ENCODE measurements at places on chromosomes 5 and 9.
A peak's percentile ranks its signal among the peaks of the same experiment; 100 is the strongest.

DNA sequence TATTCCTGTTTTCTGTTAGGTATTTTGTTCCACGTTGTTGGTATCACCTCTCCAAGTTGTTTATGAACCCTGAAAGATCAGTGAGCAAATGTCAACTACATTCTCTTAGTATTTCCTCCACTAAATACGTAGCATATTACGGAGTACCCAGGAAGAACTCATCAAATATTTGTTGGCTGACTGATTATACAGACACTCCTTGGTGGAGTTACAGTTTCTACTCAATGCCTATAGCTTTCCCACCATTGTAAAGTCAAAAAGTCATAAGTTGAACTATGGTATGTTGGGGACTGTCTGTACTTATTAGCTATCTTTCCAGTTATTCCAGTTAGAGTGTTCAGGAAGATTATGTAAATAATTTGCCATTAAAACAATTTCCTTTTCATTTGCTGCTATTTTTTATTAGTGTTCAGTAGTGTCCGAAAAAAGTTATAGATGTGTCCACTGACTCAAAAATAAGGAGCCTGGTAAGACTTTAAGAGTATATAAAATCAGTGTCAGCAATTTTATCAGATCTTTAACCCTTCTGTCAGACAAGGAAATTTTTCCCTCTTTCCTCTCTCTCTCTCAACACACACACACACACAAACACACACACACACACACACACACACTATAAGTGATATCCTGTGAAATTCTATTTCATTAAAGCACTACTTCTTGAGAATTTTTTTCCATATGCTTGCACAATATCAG is 6.8 kb upstream of the APBA1 start:
- DNase-seq, result no peak

DNA sequence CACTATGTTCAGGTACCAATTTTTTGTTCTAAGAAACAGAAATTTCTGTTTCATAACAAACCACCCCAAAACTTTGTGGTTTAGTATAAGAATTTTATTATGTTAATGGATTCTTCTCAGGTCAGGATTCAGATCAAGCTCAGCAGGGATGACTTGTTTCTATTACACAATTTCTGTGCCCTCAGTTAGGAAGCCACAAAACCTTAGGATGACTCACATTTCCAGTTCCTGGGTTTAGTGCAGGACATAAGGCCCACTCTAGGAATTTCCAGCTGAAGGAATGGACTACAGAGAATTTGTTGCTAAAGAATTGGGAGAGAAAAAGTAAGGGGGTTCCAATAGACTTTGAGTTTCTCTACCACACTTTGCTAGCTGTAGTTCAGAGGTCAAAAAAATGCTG is 629.3 kb downstream of the ANXA1 start:
- DNase-seq, result no peak

GRCh38 chr9:107784235-107784958 is 294.8 kb upstream of the KLF4 start:
- no peak for DNase-seq

- DNase-seq, result no peak
These were observed 95.1 kb upstream of the CD180 start for GRCh38 chr5:67291671-67292070.

DNA sequence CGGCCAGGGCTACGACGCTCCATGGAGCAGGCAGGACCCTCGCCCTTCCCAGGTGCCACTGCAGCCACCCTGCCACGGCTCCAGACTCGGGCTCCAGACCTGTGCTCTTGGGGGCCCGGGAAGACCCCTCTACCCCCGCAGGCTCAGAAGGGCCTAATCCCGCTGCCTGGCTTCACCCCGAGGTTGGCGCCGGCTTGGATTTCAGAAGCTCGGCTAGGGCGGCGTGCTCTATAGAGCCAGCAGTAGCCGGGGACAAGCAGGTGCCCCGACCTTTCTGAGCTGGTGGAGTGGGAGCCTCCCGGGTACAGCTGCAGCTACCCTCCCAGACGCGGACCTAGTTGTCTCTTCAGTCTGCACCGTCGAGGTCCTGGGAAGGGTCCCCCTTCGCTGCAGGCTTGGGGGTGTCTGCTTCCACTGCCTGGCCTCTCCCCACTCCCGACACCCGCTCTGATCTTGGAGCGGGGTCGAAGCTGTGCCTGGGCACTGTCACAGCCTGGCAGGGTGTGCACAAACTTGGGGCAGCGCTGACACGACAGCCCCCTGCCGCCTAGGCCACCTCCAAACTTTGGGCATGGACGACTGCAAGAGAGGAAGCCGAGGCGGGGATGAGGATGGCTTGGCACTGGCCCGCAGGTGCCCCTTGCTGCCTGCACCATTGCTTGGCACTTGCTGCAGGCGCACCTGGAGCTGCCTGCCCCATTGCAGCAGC is 1366.1 kb upstream of the CDH9 start:
- DNase-seq, result no peak

GRCh38 chr5:179794575-179794974 is 789 bp downstream of the LTC4S start:
- no peak for DNase-seq

- DNase-seq, result no peak
These were observed 37.0 kb downstream of the FAF2 start for GRCh38 chr5:176485176-176485575.

GRCh38 chr5:159971514-159971913 is 37.4 kb upstream of the TTC1 start:
- no peak for DNase-seq

DNA sequence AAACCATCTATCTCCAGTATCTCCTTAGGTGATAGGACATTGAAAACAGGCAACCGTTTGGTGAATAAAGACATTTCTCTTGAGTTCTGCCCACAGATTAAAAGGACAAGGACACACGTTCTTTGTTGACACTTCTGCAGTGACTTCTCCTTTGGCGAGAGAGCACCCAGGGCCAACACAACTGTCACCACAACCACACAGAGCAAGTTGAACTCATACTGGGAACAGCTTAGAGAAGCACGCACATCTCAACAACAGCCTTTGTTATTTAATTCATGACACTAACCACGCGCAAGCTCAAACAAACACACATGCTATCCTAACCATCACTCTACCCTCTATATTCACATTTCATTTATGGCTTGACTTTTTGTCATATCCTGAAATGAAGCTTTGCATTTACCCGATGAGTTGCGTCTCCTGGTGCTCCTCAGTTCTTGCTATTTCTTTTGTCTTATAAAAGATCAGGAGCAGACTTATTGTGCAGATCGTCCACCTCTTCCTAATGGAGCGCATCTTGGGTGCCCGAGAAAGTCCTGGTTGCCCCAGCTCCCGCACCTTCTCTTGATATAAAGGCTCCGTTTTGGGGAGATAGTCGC is 543 bp downstream of the ST8SIA4 start:
- no peak for DNase-seq

- DNase-seq, result no peak
These were observed 45.5 kb downstream of the SH3RF2 start for GRCh38 chr5:145981589-145982571.

DNA sequence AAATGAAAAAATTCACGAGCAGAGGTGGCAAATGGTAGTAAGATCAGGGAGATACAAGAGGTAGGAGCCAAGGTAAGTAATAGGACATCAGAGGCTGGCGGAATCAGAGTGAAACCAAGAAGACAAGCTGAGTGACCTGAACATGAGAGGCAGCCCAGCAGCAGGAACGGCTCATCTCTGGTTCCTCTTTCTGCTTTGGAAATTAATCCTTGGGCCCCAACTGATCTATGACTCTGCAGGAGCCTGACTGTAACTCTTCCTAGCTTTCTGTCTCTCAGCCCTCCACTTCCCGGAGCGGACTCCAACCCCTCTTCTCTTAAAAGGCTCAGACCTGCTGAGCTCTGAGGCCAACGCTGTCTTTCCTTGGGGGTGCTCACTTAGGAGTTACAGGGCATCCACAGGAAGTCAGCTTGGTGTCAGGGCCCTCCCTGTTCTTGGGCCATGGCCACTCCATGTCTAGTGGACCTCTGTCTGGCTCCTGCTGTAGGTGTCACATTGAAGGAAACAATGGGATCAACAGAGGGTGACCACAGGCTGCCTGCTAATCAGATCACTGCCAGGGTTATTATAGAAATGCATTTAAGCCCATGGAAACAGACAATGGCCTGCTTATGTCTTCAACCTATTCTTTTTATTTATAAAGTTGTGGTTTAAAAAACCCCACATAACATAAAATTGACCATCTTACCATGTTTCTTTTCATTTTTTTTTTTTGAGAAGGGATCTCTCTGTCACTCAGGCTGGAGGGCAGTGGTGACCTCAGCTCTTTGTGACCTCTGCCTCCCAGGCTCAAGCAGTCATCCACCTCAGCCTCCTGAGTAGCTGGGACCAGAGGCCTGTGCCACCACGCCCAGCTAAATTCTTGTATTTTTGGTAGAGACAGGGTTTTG is 22.5 kb upstream of the SHB start:
- no peak for DNase-seq

DNA sequence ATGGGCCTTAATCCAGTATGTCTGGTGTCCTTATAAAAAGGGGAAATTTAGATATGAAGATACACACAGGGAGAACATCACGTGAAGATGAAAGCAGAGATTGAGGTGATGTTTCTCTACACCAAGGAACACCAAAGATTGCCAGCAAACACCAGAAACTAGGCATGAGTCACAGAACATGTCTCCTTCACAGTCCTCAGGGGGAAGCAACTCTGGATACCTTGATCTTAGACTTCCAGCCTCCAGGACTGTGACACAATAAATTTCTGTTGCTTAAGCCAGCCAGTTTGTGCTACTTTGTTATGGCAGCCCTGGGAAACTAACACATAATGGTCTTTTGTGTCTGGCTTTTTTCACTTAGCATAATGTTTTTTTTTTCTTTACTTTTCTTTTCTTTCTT is 41.2 kb upstream of the STRBP start:
- no peak for DNase-seq

- DNase-seq, result peak; percentile 6
These were observed at the start of gene GPR150 for GRCh38 chr5:95620030-95620869. GPR150 (plus strand) TSS chr5:95620087; CDS start chr5:95620276, 189 bp downstream.

- DNase-seq, result no peak
These were observed 1110.2 kb downstream of the TAF11L14 start for GRCh38 chr5:18744441-18744840.

- DNase-seq, result no peak
These were observed 11.3 kb downstream of the AHRR start for GRCh38 chr5:332843-333242.

GRCh38 chr9:114382699-114383520 is 4.9 kb downstream of the AKNA start:
- DNase-seq, result no peak

- DNase-seq, result no peak
These were observed 47.5 kb downstream of the PCSK1 start for GRCh38 chr5:96385538-96385937.

DNA sequence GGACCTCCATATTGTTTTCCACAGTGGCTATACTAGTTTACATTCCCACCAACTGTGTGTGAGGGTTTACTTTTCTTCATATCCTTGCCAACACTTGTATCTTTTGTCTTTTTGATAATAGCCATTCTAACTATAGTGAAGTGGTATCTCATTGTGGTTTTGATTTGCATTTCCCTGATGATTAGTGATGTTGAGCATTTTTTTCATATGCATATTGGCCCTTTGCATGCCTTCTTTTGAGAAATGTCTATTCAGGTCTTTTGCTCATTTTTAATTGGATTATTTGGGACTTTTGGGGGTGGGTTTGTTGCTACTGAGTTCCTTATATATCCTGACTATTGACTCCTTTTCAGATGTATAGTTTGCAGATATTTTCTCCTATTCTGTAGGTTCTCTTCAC is 44.4 kb downstream of the FEM1C start:
- no peak for DNase-seq

GRCh38 chr5:122439645-122440044 is 127.6 kb downstream of the SNCAIP start:
- DNase-seq, result no peak

GRCh38 chr5:108024986-108025385 is 354.2 kb upstream of the EFNA5 start:
- no peak for DNase-seq

GRCh38 chr5:167402671-167403070 is 888.8 kb upstream of the WWC1 start:
- no peak for DNase-seq

- DNase-seq, result no peak
These were observed 188.6 kb upstream of the ISL1 start for GRCh38 chr5:51194671-51195070.

DNA sequence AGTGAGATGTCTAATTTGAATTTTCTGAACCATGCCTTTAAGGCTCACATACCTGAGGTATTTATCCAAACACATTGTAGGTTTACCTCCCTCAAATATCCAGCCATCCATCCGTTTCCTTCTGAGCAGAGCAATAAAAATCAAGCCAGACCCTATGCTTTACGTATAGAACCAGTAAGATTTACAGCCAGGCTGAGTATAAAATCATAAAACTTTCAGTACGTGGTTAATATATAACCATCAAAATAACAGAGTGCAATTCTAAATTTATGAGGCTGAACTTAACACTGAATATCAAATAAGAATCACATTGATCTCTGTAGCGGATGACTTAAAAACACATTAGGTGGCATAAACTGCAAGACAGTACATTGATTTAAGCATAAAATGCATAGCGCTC is 877.9 kb upstream of the WWC1 start:
- no peak for DNase-seq

DNA sequence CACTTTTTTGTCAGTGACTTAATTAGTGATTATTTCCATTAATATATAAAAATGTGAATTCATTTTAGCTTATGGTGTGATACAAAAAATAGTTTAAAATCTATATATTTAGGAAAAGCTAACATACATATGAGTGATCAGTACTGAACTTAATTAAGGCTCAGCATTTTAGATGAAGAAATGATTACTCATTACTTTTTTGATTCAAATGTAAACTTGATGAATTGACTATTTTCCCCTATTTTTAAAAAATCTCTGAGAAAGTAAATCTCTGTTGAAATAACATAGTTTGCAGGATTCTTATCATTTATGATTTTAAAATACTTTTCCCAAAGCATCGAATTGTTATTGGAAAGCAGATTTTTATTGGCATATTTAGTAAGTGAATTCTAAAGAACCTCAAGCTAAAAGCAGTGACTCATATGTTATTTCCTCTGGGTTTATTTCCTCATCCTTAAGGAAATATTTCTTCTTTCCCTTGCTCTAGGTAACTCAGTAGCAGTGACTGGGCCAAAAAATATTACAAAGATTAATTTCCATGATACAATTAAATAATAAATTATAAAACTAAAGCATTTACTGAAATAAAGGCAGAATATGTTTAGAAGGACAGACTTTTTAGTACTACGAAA is 290.6 kb downstream of the FER start:
- no peak for DNase-seq

DNA sequence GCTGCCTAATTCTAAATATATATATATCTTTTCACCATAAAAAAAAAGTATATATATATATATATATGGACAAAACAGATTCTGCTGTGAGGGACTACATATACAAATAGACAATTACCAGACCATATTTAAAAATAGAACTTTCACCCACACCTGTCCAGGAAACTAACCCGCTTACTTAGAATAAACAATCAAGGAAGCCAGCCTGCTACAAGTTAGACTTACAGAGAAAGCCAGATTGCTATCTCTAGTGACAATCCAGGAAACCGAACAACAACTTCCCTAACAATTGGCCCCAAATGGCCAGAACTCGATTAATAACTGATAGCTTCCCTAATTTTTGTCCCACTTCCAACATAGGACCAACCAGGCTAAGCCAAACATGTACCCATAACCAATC is 5.9 kb downstream of the GLDC start:
- DNase-seq, result no peak

GRCh38 chr9:129290606-129291005 is 112.5 kb upstream of the IER5L start:
- no peak for DNase-seq

All from esophagus squamous epithelium (tissue), 5 donors.